ENCODE measurements at places on chromosomes 3 and 15.

DNA sequence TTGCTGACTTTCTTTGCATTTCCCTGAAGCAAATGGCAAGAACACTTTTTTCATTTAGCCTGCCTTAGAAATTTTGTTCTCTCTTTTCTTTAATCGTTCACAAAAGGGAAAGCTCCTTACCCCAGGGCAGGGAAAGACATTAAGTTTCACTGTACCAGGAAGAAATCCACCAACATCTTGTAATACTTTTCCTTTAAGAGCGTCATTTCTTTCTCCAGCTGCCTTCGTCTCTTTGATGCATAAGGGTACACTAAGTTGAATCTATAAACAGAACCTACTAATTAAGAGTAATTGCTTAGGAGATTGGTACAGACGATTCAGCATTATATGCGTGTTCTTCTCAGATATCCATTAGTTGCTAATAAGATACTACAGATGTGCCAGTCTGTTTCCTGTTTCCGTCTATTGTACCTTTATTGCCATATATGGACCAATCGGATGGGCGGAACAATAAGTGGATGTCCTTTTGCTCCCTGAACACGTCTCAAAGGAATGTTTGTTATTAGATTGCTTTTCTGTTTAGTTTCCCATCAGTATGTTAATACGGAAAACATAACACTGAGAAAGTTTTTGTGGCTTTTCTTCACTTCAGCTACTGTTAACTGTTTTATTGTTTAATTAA is 276.7 kb upstream of the RARB start:
- no peak for DNase-seq

DNA sequence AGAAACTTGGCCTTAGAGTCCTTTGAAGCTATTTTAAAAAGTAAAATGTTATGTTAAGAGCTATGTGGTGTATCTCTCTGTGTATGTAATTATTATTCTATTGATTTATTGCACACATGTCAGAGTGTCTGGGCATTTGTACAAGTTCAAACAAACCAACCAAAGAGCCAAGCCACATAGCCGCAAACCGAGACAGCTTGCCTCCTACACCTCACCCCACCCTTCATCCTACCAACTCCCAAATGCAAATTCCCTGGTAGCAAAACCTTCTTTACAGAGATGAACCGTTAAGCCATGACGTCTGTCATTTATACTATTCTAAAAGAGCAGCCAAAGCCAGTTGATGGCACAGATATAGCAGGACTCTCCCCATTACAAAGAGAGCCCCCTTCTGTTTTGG is 332.3 kb downstream of the ERC2 start:
- DNase-seq = no peak

DNA sequence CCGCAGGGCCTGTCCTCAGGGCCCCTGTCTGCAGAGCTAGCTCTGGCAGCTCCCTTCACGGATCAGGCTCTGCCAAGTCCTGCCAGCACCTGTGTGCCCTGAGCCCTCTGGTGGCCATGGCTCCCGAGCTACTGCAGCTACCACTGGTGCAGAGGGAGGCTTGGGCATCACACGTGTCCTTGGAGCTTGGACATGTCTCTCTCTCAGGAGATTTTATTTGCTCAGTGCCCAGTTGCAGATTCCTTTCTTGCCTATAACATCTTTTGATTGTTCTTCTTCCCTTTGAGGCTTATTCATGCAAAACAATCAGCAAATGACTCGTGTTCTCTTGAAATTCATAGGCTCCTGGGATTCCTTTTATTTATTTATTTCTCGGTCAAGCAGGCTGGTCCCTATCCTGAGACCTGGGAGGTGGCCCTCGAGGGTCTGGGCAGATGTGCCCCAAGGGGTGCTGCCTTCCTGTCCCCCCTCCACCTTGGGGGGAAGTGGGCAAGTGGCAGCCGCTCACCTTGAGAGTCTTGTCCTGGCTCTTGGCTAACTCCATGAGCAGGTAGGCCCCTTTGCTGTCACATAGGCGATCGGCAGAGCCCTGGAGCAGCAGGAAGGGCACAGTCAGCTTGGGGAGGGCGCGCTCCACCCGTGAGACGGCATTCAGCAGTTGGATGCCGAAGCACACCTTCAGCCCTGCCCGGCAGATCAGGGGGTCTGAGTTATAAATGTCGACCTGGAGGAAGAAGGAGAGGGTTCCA is 21.9 kb downstream of the ABTB1 start:
- no peak for DNase-seq

- DNase-seq = no peak
These were observed 194.3 kb downstream of the IL5RA start for GRCh38 chr3:2915826-2916225.

DNA sequence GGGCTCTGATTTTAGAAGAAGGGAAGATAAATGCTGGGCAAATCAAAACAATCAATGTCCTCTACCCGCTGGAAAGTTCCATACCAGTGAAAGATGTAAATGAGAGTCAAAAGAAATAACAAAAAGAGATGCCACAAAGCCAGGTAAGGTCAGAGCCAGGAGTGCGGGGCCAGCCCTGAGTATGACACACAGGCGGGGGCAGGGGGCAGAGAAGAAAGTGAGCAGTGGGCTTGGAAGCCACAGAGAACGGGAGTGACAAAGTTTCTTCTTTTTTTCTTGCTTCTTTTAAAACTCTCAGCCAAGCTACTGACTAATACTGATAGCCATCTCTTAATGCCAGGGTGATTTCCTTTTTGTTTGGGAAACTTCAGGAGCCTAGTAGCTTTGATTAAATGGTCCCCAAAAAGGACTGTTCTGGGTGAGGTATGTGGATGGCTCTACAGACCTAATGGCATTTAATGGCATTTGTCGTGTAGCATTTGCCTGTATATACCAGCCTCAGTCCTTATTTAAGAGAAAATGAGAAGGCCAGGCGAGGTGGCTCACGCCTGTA is 23.1 kb upstream of the TSEN2 start:
- no peak for DNase-seq

DNA sequence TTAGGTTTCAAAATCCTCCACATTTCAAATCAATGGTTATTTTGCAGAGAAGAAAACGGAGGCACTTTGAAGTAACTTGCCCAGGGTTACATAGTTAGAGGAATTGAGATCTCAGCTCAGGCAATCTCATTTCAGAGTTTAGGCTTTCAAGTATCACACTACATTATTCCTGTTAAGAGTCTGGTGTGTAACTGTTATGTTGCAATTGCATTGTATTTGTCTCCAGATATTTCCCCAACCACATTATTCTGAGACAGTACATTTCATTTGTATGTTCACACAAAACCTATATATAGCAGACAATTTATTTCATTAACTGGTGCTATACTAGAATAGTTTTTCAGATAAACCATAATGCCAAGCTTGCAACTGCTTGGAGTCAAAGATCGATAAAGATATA is 154.2 kb upstream of the TSPAN3 start:
- no peak for DNase-seq

DNA sequence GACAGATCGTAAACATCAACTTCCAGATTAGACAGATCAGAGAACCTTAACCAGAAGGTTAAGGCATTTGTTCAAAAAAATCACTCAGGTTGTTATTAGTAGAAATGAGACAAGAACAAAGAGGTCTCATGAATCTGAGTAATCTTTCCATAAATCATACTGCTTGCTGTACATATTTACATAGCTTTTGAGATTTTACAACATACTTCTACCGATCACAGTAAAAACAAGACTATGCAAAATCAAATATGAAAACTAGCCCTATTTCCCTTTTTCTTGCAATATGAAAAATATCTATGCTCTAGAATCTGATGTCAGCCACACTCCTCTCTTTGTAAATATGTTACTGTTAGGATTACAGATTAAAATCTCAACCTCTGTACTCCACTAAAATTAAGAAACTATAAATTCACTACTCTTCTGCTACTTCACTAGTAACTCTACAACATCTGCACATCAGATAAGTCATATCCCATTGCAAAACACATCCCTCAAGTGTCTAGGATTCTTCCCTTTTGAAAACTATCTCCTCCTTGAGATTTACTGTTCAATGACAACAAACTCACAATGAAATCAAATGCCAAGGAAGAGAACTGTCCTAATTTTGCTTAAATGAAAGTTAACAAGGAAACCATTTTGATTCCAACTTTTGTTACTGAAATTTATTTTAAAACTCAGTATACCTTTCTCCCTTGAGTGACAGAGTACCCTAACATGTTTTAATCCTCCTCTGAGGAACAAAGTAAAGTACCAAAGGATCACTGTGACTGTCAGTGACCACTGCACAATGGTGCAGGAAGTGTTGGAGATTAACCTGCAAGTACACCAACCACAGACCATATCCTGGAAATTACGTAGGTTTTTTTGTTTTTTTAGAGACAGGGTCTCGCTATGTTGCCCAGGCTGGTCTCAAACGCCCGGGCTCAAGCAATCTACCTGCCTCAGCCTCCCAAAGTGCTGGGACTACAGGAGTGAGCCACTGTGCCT is 12.8 kb downstream of the DCUN1D1 start:
- DNase-seq = no peak

- no peak for DNase-seq
These were observed 10.7 kb upstream of the BBX start for GRCh38 chr3:107512108-107512507.

GRCh38 chr3:148309390-148310035 is 388.2 kb upstream of the AGTR1 start:
- DNase-seq = no peak

DNA sequence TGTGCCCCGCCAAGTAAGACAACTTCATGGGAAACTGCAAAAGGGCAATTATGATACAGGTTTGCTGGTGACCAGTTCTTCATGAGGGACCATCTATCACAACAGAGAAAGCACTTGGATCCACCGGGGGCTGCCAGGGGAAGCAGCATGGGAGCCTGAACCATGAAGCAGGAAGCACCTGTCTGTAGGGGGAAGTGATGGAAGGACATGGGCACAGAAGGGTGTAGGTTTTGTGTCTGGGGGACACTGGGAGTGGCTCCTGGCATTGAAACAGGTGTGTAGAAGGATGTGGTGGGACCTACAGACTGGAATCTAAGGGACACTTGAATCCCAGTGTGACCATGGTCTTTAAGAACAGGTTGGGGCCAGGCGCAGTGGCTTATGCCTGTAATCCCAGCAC is 22.6 kb downstream of the MKRN2 start:
- no peak for DNase-seq

GRCh38 chr15:22868928-22869327 is 30.5 kb downstream of the NIPA2 start:
- no peak for DNase-seq

DNA sequence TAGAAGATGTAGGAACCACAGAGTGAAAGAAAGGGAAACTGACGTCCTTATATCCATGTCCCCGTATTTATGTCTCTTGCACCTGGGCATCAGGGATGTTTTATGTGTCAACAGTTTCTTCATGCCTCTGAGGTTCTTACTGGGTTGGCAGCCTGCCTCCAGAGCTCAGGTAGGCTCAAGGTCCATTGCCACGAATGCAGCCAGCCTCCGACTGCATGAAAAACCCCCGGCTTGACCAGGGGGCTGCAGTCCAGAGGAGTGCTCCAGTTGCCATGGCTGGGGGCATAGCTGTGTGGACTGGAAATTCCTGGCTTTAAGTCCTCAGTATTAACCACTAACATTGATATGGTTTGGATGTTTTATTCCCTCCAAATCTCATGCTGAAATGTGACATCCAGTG is 2.8 kb upstream of the CSPG5 start:
- no peak for DNase-seq

- no peak for DNase-seq
These were observed 241.4 kb downstream of the EDEM1 start for GRCh38 chr3:5428607-5429516.
